ENCODE measurements at places on chromosomes 12 and 14. TPM values are rescaled to one million over a fixed set of nuclear protein-coding genes. Genes with fewer than 3 reads are reported as not detected.

CISTR gene
- total RNA-seq, result not detected

GRCh38 chr12:58034712-58035111 is 93.3 kb downstream of the ATP23 start:
- H3K4me3 ChIP-seq, result no peak overlapping the region
- no peaks in the 10 kb centered on the region for H3K27me3 ChIP-seq
- DNase-seq, result peak; percentile 68
- H3K36me3 ChIP-seq, result peaks cover 6% of the 10 kb centered on the region
- H3K4me1 ChIP-seq, result peaks cover 28% of the 10 kb centered on the region

- no peaks in the 10 kb centered on the region for H3K36me3 ChIP-seq
- no peak overlapping the region for H3K4me3 ChIP-seq
- no peaks in the 10 kb centered on the region for H3K4me1 ChIP-seq
- H3K27me3 ChIP-seq, result no peaks in the 10 kb centered on the region
- DNase-seq, result no peak
Observed at GRCh38 chr14:76257842-76258397, 106.2 kb downstream of the GPATCH2L start.

- peaks cover 7% of the 10 kb centered on the region for H3K4me1 ChIP-seq
- no peaks in the 10 kb centered on the region for H3K36me3 ChIP-seq
- H3K27ac ChIP-seq, result no peak overlapping the region
- H3K27me3 ChIP-seq, result no peaks in the 10 kb centered on the region
- no peak overlapping the region for H3K4me3 ChIP-seq
- peak; percentile 59 for DNase-seq
Observed at GRCh38 chr12:59370933-59371332, 224.9 kb upstream of the SLC16A7 start.

KRT85 gene
- not detected for total RNA-seq

DNA sequence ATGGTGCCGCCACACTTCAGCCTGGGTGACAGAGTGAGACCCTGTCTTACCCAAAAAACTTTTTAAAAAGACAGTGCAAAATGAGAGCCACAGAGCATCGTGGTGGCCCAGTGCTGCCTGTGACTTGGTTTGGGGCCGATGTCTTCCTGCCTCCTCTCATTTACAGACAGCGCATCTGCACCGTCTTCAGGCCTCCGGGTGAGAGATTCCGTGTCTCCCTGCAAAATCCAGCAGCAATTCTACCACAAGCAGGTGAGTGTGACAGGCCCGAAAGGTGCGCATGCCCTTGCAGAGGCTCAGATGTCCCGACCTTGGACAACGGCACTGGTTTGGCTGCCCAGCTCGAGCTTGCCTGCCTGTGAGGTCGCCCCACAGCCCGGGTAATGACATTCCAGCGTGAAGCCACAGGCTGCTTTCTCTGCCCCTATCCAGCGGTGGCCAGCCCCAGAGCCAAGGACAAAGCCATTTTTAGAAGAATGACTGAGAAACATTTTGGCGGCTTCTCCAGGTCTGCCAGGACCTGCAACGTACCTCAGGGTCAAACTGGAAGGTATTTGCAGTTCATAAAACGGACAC is 70.3 kb upstream of the RFLNA start:
- H3K27me3 ChIP-seq, result peaks cover 95% of the 10 kb centered on the region
- no peaks in the 10 kb centered on the region for H3K4me1 ChIP-seq
- DNase-seq, result no peak

GRCh38 chr14:84959851-84960520 is 570.0 kb upstream of the FLRT2 start:
- no peaks in the 10 kb centered on the region for H3K27me3 ChIP-seq
- no peaks in the 10 kb centered on the region for H3K36me3 ChIP-seq
- DNase-seq, result no peak
- no peaks in the 10 kb centered on the region for H3K4me1 ChIP-seq
- no peak overlapping the region for H3K4me3 ChIP-seq

- H3K4me1 ChIP-seq, result peaks cover 10% of the 10 kb centered on the region
- no peaks in the 10 kb centered on the region for H3K27me3 ChIP-seq
- no peak overlapping the region for H3K27ac ChIP-seq
- peaks cover 27% of the 10 kb centered on the region for H3K36me3 ChIP-seq
- H3K4me3 ChIP-seq, result no peak overlapping the region
Observed at GRCh38 chr14:60294411-60295069, 45.5 kb downstream of the PPM1A start.

DNA sequence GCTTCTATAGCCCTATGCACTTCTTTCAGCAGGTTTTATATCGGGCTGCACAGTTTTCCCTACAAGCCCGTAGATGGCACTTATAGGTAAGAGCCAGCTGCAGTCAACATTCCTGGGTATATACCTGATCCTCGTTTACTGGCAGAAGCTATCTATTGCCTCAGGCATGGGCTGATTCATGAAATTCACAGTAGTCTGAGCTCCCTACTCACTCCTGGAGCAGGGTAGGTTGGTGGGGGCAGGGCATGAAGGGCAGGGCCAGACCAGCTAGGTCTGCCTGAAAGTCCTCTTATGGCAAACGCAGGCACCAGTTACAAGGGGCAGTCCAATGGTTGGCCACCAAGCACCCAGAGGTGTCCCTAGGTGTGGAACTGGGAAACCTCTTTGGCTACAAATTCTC is 345.8 kb downstream of the RPS29 start:
- H3K36me3 ChIP-seq, result no peaks in the 10 kb centered on the region
- peak; percentile 68 for DNase-seq
- no peak overlapping the region for H3K27ac ChIP-seq
- H3K4me1 ChIP-seq, result no peaks in the 10 kb centered on the region
- H3K4me3 ChIP-seq, result no peak overlapping the region
- 0 out of 2 replicates have a peak, but pooled peaks cover 5% of the 10 kb centered on the region for H3K27me3 ChIP-seq

RFLNA gene
- not detected for total RNA-seq

C14orf132 gene
- 0.06 TPM for total RNA-seq

DNA sequence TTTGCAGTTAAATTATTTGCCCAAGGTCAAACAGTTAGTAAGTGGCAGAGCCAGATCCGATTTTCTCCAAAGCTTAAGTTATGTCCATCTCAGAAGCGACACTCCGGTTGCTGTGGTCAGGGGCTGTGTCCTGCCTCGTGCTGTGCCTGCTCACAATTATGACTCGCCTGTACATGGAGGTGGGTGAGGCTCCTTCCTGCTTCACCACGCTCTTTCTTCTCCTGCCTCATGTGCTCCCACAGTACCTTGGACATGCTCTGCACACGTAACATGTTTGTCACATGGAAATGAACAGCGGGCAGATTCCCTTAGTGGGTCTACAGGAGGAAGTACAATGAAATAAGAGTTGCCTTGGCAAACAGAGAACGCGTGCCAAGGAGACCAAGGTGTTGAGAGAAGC is 62.2 kb upstream of the CCND2 start:
- DNase-seq, result no peak
- H3K4me1 ChIP-seq, result no peaks in the 10 kb centered on the region
- no peak overlapping the region for H3K4me3 ChIP-seq
- no peak overlapping the region for H3K27ac ChIP-seq
- peaks cover 58% of the 10 kb centered on the region for H3K27me3 ChIP-seq

DNA sequence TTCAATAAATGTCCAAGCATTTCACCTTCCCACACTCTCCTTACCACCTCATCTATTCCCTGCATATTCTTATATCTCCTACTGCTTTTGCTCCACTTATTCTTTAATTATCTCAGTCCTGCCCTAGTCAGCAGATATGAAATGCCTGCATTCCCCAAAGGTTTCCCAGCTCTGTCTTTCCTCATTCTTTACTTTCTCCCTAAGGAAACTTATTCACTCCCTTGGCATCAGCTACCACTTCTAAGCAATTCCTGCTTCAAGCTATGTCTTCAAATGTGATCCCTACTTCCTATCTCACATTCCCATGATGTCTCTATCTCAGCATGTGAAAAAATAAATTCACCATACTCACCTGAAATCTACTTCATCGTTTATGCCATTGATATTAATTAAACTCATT is 111.8 kb downstream of the CAPZA3 start:
- H3K4me1 ChIP-seq, result no peaks in the 10 kb centered on the region
- H3K27ac ChIP-seq, result no peak overlapping the region
- no peak overlapping the region for H3K4me3 ChIP-seq
- no peak for DNase-seq
- no peaks in the 10 kb centered on the region for H3K27me3 ChIP-seq
- no peaks in the 10 kb centered on the region for H3K36me3 ChIP-seq

POTEG gene
- 0.12 TPM for total RNA-seq

- DNase-seq, result no peak
- no peak overlapping the region for H3K4me3 ChIP-seq
- no peaks in the 10 kb centered on the region for H3K27me3 ChIP-seq
- no peak overlapping the region for H3K27ac ChIP-seq
Observed at GRCh38 chr12:18819484-18819883, 81.6 kb downstream of the CAPZA3 start.

ANG gene
- 6.6 TPM for total RNA-seq

GRCh38 chr14:72644038-72644437 is 249.9 kb downstream of the DPF3 start:
- H3K27me3 ChIP-seq, result no peaks in the 10 kb centered on the region
- H3K4me3 ChIP-seq, result no peak overlapping the region
- no peak for DNase-seq
- H3K4me1 ChIP-seq, result peaks cover 56% of the 10 kb centered on the region
- peak overlapping the region; percentile 76 for H3K27ac ChIP-seq
- H3K36me3 ChIP-seq, result peaks cover 6% of the 10 kb centered on the region

DNA sequence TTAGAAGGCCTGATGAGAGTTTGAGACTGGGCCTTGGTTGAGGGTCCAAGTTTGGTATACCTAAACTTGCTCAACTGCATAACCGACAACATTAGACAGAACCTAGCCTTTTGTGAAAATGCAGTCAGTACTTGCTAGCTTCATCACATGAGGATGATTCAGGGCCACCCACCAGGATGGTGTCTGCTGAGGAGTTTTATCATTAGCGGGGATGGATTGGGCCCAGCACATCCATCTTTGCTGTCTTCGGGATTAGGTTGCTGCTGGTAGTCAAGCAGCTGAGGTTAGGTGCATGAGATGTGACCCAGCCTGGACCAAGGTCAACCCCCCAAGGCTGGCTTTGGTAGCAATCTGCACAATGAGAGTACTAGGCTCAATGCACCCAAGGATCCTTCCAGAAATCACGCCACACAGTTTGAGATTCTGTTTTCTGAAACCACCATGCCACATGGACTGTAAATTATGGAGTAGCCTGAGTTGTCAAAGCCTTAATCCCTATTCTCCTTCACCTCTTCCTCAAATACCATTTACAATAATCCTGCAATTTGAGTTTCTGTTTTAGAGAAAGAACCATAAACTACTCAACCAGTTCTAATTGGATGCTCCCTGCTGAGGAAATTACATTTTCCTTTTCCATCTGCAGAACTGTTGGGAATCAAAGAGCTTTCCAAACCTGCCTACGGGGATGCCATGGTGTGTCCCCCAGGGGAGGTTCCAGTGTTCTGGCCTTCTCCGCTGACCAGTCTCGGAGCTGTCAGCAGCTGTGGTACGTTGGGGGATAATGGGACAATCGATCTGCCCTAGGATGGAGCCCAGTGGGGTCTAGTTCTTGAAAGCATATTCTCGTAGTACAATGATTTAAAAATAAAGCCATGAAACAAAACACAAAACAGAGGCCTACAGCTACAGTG is 61.7 kb downstream of the DGLUCY start:
- H3K27me3 ChIP-seq, result no peaks in the 10 kb centered on the region
- DNase-seq, result no peak
- no peaks in the 10 kb centered on the region for H3K4me1 ChIP-seq
- no peak overlapping the region for H3K4me3 ChIP-seq

DNA sequence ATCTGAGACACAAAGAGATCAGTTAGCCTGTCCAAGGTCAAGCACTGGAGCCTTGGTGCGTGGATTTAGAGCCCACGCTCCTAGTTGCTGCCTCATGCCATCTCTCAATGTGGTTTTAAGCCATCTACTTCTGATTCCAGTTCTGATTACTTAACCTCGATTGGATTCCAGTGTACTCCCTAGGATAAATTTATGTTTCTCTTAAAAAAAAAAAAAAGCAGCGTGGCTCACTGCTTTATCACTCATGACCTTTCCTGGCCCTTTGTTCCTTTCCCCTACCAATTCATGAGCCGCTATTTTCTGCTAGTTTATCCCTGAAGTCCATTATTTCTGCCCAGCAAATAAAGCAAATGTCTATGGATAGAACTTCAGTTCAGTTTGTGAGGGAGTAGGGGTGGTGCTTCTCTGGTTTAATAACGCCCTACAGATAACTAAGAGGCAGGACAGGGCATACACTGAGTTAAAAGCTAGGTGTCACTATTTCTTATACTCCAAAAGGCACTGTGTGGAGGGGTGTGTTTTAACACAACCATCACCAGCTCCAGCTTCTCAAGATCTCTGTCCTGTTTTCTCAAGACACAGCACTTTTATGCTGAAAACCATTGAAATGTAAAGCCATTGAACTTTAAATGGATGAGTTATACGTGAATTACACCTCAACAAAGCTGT is 9.8 kb upstream of the PARP11 start:
- DNase-seq, result peak; percentile 9
- peaks cover 28% of the 10 kb centered on the region for H3K27me3 ChIP-seq
- H3K4me1 ChIP-seq, result no peaks in the 10 kb centered on the region
- no peak overlapping the region for H3K4me3 ChIP-seq

C12orf50 gene
- total RNA-seq, result not detected

GRCh38 chr12:27781680-27782079 is 1.6 kb upstream of the MANSC4 start:
- no peaks in the 10 kb centered on the region for H3K27me3 ChIP-seq
- DNase-seq, result no peak
- H3K4me3 ChIP-seq, result peak overlapping the region; percentile 78
- H3K4me1 ChIP-seq, result peaks cover 54% of the 10 kb centered on the region
- H3K36me3 ChIP-seq, result peaks cover 3% of the 10 kb centered on the region

DNA sequence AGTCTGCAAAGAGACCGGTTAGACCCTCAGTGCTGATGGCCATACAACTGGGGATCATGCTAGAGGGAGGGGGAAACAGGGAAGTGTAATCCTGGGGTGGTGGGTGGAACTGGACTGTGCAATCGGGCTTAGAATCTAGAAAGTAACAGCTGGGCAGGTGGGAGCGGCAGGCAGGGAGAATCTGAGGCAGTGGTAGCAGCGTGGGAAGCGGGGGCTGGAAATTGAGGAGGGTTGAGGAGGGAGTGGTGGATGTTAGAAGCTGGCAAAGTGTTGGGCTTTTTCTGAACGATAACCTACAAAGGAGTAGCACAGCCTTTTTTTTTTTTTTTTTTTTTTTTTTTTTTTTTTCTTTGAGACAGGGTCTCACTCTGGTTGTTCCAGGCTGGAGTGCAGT is 3.1 kb upstream of the IGFBP6 start:
- H3K4me1 ChIP-seq, result peaks cover 33% of the 10 kb centered on the region
- no peaks in the 10 kb centered on the region for H3K36me3 ChIP-seq
- H3K4me3 ChIP-seq, result no peak overlapping the region
- H3K27ac ChIP-seq, result no peak overlapping the region
- DNase-seq, result no peak

DNA sequence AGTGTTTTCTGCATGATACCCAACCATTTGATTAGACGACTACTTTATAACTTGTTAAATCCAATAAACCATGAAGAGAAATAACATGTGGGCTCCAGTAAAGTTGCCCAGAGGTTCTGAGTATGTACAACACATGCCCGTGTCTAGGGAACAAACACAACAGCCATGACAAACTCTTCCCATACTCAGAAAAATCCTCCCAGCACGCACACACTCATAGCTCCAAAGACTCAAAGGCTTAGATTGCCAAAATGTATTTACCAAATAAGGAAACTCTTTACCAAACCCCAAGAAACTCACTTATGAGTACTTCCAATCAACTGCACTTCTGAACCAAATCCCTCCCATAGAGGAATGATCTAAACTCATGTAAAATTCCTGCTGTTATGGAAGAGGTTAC is 17.3 kb downstream of the SART3 start:
- no peaks in the 10 kb centered on the region for H3K4me1 ChIP-seq
- no peak for DNase-seq
- H3K36me3 ChIP-seq, result peaks cover 84% of the 10 kb centered on the region
- no peaks in the 10 kb centered on the region for H3K27me3 ChIP-seq
- no peak overlapping the region for H3K4me3 ChIP-seq
- no peak overlapping the region for H3K27ac ChIP-seq

- DNase-seq, result no peak
- H3K4me1 ChIP-seq, result no peaks in the 10 kb centered on the region
- H3K27ac ChIP-seq, result no peak overlapping the region
Observed at GRCh38 chr12:41514907-41515306, 326.8 kb downstream of the PDZRN4 start.
